ENCODE measurements at places on chromosomes 2 and 18.

- DNase-seq: no peak
Observed at GRCh38 chr2:236014408-236015131, 153.6 kb downstream of the GBX2 start.

GRCh38 chr2:1489486-1489885 is 76.2 kb downstream of the TPO start:
- DNase-seq: no peak

GRCh38 chr2:157644776-157645175 is 16.1 kb upstream of the ACVR1C start:
- no peak for DNase-seq

DNA sequence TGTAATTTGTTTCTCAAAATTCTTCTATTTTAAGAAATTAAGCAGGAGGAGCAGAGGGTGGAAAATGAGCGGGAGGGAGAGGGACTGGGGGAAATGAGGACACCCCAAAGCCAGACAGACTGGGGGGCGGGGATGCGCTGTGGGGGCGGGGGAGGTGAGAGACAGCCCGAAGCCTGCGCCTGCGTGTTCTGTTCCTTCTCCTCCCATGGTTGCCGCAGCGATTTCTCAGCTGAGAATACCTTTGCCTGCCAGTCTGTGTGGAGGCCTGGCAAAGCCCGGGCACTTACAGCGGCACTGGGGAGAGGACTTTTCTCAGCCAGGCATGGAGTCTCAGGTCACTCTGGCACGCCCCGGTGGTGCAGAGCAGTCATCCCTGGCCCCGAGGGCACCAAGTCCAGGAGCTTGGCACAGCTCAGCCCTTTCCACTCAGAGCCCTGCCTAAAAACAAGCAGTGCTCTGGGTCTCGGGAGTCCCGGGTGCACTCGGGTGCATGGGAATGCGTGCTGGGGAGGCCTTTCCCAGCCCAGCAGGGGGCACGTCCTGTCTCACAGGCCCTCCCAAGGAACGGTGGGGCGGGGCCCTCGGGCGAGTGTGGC is 289.3 kb upstream of the HS6ST1 start:
- no peak for DNase-seq

DNA sequence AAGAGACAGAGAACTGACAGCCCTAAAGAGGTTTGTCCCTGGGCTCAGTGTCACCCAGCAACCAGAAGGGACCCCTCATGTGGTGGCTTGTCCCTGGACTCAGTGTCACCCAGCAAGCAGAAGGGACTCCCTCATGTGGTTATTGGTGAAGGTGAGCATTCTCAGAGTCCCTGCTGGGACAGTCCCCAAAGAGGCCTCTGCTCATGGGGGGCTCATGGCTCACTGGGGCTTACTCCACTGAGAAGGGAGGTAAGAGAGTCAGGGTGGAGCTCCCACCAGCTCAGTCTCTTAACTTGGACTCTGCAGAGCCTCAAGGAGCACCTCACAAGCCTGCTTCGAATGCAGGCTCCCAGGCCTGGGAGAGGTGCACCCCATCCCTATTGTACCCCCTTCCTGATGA is 145.2 kb upstream of the COPS8 start:
- DNase-seq: no peak

GRCh38 chr18:2680216-2680792 is 24.8 kb downstream of the SMCHD1 start:
- no peak for DNase-seq

DNA sequence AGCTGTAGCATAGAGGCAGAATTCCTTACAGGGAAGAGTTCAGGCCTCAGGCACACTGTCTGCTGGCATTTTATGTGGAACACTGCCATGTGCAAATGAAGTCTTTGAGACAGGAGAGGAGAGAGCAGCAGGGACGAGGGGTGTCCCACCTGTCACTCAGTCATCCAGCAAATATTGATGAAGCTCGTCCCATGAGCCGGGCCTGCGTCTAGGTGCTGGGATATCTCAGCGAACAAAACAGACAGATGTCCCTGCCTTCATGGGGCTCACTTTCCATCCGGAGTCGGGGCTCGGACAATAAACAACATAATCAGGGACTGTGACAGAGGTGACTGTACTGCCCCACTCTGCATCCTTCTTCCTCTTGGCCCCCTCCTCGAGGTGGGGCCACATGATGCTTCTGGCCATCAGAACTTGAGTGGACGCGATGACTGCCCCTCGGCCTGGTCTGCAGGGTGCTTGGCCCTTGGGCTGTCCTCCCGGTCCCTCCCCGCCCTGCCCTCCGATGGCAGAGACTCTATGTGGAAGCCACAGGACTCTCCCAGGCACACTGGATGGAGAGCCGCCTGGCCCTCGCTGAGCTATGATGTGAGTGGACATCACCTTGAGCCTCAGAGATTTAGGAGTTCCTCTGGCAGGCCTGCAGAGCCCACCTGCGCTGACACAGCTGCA is 78.8 kb downstream of the MBP start:
- no peak for DNase-seq

- no peak for DNase-seq
Observed at GRCh38 chr2:224174521-224174920, 135.4 kb upstream of the SERPINE2 start.

DNA sequence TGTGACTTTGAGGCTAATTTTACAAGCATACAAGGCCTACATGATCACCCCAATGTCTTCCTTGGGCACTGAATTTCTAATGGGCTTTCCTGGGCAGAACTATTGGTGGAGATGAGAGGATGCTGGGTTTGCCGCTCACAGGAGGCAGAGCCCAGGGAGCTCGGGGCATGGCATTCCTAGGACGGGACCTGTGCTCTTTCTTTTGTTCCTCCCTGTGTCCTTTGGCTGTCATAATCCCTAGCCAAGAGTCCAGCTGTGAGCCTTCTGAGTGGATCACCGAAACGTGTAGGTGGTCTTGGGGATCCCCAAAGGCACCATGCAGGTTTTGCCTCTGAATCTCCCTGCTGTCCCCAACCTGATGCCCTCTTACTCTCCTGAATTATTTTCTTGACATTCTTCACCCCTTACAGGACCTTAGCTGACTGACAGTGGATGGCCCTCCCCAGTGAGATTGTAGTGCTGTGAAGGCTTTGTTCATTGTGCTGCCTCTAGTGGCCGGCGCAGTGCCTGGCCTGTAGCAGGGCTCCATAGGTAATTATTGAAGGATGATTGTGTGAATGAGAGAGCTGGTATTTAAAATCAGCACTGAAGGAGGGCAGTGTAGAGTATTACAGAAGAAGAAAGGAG is 221.9 kb downstream of the ZNF407 start:
- no peak for DNase-seq

DNA sequence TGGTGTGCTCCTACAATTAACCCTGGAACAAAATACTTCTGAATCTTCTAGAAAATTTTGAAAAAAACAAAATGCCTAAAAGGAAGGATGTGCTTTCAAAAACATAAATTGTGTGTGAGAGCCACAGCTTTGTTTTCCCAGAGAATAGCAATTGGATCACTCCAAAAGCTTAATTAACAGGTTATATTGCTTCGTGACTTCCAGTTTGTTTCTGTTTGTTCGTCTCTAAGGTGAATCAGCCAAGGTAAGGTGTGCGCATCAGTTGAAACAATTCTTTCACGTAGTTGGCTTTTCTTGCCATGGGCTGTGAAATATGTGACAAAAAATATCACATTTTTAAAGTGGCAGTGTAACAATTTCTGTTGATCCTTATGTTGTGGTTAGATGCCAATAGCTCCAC is 90.3 kb upstream of the BARD1 start:
- no peak for DNase-seq

DNA sequence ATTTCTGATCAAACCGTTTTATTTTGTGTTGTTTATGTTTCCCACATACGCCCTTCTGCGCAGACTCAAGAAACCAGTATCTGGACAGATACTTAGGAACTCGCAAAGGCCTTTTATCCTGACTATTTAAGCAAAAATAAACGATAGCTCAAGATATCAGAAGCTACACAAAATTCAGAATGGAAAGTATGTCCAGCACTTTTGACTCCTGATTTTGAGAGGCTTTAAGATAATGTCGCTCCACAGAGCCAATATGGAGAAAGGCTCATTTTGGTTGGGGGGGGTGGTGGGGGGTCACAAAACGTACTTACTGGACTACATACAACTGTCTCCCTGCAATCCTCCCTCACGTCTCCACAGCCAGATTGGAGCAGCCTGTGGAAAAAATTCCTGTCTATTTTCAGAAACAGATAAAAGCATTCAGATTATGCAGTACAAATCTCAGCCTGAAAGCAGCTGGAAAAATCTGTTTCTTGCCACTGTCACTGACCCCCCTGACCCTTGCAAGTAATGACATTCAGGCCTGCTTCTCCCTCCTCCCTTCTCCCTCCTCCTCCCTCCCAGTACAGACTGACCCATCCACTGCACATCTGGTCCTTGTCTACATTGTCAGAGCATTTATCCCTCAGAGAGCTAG is 34.9 kb upstream of the LCLAT1 start:
- no peak for DNase-seq

DNA sequence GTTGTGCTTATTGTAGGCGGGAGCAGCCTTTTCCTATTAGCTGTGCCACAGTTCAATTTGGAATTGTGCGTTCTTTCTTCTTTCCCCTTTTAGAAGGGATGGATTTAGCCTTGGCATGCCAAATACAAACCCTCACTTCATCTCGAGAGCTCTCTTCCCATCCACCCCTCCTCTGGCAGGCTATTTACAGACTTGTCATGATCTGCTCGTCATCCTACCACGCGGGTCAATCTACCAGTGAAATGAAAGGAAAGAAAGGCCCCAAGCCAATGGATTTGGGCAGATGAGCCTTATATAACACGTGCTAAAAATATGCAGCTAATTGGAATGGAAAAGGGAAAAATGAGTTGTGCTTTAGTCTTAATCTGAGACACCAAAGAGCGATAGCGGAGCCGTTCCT is 277.5 kb downstream of the PRKCE start:
- DNase-seq: no peak

DNA sequence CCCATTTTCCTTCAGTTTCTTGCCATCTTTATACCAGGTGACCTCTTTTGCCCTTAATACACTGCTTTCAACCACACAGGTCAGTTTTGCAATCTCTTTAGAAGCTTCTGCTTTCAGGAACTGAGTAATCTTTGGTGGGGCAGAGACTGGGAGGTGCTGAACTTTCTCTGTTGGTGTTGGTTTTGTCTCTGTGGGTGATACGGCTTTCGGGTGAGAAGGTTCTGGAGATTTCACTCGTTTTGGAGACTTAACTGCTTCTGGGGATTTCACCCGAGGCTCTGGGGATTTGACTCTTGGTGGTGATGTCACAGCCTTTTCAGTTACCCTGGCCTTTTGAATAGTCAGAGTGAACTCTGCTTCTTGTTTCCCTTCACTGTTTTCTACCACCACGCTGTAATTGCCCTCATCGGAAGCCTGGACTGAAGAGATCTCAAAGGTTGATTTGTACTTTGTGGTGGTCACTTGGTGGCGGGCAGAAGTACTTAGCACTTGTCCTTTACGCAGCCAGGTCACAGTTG is 50.4 kb downstream of the PLEKHA3 start:
- DNase-seq: no peak

DNA sequence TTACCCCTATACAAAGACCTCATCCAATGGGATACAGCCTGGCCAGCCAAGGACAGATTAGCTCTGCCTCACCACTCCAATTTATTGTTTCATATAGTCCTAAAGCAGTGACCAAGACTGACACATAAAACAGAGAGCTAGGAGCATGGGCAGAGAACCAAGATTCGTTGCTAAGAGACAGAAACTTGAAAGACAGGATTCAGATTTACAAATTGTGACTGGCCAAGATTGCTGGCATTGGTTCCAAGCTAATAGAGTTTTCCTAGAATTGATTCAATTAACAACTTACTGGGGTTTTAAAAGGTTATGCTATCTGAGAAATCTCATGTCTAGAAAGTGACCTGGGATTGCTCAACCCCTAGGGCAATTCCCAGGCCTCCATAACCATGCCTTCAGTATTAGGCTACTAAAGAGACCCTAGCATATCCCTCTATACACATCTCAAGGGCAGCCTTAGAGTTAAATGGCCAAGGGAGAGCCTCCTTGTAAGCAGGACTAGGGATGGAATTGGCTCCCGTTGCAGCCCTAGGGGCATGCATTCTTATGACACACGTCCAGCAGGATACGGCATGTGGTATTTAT is 75.6 kb downstream of the ICOS start:
- no peak for DNase-seq

- DNase-seq: no peak
Observed at GRCh38 chr18:74906184-74906583, 302.8 kb downstream of the PTGR3 start.

GRCh38 chr2:23065936-23066335 is 319.0 kb upstream of the KLHL29 start:
- no peak for DNase-seq

DNA sequence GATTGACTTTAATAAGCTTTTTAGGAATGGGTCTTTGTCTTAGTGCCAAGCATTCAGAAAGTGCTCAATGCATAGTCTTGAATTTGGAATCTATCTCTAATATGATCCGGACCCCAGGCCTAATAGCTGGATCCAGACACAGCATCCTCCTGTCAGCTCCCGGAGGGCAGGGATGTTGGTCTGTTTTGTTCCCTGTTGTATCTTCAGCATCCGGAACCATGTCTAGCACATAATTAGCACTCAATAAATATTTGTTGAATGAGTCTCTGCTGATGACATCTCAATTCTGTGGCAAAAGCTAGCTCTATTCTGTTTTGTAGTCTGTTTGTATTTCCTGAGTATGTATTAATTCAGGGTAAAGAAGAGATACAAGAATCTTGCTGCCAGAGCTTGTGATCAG is 169.1 kb downstream of the DCDC2C start:
- no peak for DNase-seq

DNA sequence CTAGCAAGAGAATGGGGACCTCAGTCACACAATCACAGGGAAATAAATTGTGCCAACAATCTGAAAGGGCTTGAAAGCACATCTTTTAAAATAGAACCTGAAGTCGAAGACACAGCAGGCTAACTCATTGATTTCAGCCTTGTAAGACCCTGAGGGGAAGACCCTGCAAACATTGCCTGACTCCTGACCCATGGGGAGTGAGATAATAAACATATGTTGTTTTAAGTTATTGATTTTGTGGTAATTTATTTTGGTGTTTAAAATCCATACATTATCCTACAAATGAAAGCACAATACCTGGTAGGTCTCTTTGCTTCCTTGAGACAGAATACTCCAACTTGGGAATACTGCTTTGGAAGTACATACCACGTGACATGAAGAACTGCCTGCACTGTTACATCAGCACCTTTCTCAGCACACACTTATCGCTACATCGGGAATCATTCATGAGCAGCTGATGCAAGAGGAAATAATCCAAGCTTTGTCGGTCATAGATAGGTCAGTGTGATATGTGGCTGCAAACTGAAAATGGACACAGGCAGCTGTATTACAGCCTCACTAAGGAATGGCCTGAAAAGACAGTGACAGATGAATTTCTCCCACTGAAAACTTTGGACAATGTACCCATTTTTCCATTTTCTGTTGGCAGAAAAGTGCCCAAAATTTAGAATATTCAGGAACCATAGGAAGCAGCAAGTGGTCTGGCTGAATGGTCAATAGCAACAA is 494.5 kb upstream of the MAP2 start:
- DNase-seq: no peak

DNA sequence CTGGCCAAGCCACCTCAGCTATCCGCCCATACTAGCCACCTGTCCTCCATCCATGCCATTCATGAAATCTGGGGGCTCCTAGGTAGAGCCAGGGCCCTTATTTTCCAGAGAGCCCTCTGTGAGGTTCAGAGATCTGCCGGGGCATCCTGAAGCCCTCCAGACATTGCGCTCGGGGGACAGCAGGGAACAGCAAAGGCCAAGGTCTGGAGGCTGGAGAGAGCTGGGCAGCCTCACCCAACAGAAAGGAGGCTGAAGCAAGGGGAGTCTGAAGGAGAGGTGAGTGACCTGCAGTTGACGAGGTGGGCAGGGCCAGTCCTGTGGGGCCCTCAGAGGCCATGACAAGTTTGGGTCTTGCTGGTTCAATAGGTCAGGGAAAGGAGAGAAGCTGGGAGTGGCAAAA is 8.6 kb upstream of the DES start:
- DNase-seq: no peak

- no peak for DNase-seq
Observed at GRCh38 chr18:55088000-55088401, 128.7 kb upstream of the CCDC68 start.
